RWPE2 (cell line): ENCODE measurements at places on chromosomes 4 and X.

DNA sequence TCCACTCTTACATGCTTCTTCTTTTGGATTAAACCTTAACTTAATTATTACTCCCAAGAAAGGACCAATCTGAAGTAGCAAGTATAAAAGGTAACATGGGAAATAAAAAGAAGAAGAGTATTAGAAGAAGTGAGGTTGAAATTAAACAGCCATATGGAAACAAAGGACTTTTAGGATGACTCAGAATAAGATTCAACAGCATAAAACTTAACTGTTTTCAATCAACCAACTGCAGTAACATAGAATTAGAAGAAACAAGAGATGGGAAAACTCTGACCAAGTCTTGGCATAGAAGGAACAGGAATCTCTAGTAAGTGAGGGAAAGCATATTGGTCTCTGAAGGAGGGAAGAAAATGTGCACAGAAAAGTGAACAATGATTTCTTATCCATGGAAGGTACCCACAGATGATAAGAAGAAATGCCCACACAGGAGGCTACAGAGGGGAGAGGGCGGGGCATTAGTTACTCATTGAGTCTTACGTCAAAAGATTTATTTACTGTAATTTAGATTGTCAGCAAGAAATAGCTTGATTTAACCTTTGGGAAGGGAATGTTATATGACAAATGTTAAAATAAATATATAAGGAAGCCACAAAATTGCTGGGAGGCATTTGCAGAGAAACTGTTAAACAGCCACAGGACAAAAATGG, 177.3 kb downstream of the BANK1 start:
- no peak for DNase-seq

GRCh38 chr4:85399270-85399669, 75.7 kb upstream of the ARHGAP24 start:
- no peak for DNase-seq

DNA sequence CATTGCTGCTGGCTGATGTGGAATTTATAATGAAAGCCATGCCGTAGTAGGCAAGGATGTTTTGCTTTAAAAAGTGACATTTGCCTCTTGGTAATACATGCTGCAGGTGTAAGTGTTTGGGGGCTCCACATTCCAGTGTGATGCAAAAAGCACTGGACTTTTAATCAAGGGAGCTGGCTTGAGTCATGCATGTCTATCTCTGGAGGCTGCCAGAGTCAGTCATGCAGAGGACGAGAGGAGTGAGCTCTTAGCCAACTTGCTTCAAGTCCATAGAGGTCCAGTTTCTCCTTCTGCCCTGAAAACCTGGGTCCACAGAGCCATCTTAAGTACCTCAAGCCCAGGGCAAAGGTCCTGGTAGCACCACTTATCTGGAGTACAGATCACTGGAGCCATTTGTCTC, 11.6 kb upstream of the CXCL13 start:
- DNase-seq, result no peak

DNA sequence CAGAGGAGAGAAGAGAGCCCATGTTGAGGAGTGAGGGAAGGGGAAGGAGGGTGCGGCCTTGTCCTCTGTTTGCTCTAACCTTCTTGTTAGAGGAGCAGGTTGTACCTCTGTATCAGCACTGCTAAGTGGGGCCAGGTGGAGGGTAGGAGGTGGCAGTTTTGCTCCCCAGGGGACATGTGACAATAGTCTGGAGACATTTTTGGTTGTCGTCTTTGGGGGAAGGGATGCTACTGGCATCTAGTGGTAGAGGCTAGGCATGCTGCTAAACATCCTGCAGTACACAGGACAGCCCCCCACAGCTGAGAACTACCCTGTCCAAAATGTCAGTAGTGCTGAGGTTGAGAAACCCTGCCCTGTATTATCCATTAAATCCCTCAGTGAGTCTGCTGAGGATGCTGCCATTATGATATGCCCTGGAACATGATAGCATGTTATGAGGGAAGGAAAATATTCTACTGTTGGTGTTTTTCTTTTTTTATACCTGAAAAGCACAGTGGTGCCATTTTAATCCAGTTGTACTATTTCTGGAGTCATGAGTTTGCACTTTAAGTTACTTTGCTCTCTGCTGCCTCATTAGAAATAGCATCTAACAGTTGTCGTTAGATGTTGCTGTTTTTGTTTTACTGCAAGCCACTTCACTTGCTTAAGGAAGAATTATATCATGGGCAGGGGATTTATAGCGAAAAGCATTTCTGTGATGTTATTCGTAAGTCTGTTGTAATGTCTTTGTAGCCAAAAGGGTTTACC, 90.6 kb downstream of the LRP2BP start:
- no peak for DNase-seq

- DNase-seq, result no peak
Observed at GRCh38 chr4:88478247-88478646, 21.3 kb downstream of the HERC5 start.

DNA sequence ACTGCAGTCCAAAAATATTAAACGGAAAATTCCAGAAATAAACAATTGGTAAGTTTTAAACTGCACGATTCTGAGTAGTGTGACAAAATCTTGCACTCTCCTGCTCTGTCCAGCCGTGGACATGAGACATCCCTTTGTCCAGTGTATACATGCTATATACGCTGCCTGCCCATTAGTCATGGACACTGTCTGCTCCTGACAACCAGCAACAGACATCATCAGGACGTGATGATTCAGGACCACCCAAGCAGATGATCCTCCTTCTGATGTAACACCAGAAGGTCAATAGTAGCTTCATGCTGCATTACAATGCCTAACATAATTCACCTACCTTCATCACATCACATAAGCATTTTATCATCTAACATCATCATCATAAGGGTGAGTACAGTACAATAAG, 36.3 kb downstream of the ATRX start:
- DNase-seq, result no peak

GRCh38 chr4:2478229-2478628, 9.3 kb downstream of the RNF4 start:
- DNase-seq, result no peak
